H1 (cell line): ENCODE measurements at places on chromosomes 12 and 14. TPM values are rescaled to one million over a fixed set of nuclear protein-coding genes. Genes with fewer than 3 reads are reported as not detected.

Gene NPFF
- 0.80 TPM in 1 of 2 replicates, not detected in the other for total RNA-seq

Gene GPD1
- total RNA-seq: 0.74 and 1.2 TPM in 2 replicates

- no peak for DNase-seq
Measured at GRCh38 chr12:62279058-62279457, 18.9 kb downstream of the USP15 start.

DNA sequence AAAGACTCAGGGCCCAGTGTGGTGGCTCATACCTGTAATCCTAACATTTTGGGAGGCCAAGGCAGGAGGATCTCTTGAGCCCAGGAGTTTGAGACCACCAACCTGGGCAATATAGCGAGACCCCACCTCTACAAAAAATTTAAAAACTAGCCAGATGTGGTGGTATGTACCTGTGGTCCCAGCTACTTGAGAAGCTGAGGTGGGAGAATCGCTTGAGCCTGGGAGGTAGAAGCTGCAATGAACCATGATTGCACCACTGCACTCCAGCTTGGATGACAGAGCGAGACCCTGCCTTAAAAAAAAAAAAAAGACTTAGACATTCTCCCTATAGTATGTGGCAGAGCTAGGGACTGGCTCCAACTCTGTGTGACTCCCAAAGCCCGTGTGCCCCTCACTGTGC is 2.9 kb downstream of the UBE3B start:
- no peak for DNase-seq

DNA sequence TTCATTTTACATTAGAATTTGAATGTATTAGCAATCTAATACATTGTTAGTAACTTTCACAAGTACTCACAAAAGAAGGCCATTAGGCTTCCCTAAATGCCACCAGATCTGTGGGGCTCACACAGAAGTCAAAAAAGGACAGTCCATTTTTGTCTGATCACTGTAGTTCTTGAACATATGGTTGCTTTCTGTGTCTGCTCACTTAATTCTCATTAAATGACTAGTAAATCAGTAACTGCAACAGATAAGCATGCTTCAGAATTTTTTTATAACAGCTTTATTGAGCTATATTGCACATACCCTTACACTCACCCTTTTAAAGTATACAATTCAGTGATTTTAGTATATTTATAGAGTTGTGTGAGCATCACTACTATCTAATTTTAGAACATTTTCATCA is 71.4 kb downstream of the DENND5B start:
- DNase-seq: no peak
